ENCODE measurements at places on chromosomes 13 and 19.

DNA sequence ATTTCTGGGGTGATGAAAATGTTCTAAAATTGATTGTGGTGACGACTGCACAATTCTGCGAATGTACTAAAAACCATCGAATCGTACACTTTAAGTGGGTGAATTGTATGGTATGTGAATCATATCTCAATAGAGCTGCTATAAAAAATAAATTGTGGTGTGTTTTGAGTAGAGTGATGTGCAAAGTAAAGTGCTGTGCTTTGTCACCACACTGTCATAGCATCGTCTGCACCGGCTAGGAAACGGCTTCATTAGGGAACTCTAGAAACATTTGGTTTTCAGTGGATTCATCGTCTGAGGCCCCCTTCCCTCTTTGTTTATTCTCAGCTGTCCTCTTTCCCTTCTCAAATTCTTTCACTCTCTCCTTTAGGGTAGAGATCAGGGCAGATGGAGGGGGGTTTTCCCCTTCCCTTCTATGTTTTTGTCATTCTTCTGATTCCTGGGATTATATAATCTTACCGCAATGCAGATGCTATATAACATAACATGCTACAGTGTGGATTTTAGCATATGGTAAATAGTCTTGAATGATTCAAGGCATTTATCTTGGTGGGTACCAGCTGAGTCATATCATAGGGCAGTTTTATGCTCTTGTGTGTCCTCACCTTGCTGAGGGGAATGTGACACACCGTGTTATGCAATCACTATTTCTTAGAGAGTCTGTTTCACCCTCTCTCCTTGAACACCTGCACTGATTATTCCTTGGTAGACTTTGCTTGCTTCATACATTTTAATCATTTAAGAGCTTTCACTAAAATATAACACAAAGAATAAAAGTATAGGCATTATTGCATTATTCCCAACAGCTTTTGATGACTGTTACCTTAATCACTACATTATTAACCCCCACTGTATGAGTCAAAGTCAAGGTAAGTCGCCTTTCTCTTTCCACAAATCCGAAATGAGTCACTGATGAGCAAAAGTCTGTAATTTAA lies 239.4 kb downstream of the DCLK1 start:
- DNase-seq: no peak

- no peak for DNase-seq
Measured at GRCh38 chr13:102018716-102019115, 383.1 kb downstream of the FGF14 start.

DNA sequence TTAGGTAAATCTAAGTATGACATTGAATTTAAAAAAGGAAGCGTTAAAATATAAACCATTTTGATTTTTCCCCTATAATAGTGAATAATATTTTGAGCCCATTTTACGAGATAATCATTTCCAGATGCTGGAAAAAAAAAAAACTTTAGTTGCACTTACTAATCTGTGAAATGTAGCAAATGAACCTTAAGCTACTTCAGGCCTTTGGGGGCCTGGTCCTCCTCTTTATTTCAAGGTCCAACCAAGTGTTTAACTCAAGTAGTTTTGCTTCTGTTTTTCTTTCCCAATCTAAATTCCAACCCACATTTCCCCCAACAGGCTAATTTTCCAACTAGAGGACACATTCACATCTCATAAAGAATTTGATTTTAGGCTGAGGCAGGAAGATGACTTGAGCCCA lies 101.2 kb downstream of the TNFRSF19 start:
- no peak for DNase-seq

DNA sequence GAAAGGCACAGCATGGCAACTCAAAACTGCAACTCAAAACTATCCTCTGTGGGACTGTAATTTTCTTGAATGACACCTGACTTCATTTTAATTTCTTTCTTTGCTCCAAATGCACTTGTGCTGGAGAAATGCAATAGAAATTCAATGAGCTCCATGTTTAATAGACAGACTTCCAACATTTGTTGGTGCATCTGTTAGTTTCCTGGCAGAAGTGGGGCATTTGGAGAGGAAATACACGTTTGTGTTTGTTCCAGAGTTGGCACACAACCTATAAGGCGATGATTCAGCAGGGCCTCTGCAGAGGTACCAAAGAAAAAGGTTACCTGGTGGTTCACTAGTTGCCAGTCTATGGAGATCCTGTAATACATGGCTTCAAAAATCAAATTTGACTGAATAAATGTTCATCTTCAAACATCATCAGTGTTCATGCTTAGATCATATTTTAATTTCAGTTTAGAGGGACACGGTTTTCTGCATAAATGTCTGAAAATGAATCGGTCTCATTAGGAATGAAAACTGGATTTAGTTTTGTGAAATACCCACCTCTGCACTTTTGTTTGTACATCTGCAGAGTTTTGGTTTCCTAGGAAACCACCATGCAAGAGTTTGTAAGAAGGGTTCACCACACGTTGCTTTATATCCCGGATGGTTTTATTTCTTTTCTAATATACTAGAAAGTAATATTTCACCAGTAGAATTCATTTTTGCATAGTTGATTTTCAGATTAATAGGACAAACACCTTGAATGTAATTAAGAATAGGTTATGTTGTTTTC lies 21.8 kb upstream of the OBI1 start:
- DNase-seq: no peak

DNA sequence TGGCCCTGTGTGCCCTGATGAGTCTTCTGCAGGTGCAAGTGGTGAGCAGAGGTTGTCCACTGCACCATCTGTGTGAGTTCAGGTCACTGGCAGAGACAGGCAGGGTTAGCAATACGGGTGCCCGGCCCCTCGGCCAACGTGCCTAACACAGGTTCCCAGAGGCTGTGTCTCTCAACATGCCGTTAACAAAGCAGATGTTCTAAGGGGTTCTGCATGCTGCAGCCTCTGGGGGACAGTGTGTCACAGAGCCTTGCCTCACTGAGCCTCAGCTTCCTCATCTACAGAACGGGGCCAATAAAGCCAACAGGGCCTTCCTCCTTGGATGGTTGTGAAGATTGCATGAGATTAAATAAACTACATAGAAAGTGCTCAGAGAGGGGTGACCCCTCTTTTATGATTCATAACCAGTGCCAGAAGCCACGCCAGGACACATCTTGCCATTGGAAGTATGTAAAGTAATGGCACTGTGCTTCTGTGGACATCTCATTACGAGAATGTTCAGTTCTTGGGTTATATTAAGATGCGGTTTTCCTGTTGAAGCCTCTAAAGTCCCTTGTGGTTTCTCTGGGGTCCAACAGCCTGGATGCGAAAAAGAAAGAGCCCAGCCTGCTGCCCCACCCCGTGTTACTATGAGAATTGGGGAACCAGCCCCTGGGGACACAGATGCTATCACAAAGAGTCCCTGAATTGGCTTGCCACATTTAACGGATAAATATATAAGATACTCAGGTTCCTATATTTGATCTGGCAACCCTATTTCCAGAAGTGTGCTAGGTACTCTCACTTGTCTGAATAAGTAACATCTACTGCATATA lies 11.2 kb upstream of the ARHGEF18 start:
- no peak for DNase-seq

- DNase-seq: peak; percentile 39
Measured at GRCh38 chr19:56477429-56478338, 539 bp upstream of the ZNF667 start.

DNA sequence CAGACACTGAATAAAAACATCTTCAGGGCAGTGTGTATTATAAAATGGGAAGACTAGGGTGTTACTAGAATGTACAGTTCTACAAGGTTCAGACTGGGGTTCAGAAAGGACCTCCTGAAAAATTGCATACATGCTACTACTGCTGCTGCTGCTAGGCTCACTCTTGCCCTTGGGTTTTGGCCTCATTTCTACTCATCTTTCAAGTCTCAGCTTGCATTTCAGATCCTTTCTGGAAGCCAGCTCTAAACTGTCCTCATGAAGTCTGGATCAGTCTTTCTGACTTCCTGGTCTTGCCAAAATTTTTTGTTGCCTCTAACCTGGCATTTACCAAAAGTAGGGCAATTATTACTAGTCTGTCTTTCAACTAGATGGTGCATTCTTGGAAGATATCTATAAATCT lies 393.3 kb downstream of the DIAPH3 start:
- DNase-seq: no peak

DNA sequence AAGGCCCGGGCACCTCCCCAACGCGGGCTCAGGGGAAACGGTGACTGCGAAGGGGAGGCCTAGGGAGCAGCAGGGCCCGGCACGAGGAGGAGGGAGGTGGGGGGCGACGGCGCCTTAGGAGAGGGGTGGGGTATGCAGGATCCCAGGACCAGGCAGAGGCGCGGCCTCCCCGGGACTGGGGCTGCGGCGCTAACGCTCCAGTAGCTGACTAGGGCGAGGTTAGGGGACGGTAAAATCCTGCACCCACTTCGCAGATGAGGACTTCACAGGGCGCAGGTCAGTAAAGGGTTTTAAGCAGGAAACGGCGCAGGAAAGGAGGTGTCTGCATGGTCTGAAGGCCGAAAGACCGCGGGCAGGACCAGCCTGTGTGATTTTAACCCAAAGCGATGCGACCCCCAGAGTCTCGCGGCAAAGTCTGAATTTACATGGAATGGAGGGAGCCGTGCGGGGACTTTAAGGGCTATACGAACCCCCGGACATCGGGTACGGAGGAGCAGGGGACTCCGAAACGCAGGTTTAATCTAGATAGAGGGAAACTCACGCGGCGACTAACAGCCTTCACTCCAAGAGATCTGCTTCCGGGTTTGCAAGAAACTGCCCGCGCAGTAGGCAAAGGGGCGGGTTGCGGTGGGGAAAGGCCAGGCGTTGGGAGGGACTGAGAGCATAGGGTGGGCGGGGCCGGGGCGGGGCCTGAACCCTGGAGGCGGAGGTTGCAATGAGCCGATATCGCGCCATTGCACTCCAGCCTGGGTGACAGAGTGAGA lies at the start of gene ZNF665:
Gene ZNF665 (minus strand): TSS at position 588 of the 764 bp plus-strand sequence. CDS start 10,460 bp downstream, outside the sequence.
- peak; percentile 77 for DNase-seq

All from stimulated activated CD4-positive, alpha-beta T cell treated with anti-CD3 and anti-CD28 coated beads, Interleukin-4, amount 100 ng/mL, for 24 hours (primary cell).